ENCODE measurements at places on chromosomes 12 and 14.

DNA sequence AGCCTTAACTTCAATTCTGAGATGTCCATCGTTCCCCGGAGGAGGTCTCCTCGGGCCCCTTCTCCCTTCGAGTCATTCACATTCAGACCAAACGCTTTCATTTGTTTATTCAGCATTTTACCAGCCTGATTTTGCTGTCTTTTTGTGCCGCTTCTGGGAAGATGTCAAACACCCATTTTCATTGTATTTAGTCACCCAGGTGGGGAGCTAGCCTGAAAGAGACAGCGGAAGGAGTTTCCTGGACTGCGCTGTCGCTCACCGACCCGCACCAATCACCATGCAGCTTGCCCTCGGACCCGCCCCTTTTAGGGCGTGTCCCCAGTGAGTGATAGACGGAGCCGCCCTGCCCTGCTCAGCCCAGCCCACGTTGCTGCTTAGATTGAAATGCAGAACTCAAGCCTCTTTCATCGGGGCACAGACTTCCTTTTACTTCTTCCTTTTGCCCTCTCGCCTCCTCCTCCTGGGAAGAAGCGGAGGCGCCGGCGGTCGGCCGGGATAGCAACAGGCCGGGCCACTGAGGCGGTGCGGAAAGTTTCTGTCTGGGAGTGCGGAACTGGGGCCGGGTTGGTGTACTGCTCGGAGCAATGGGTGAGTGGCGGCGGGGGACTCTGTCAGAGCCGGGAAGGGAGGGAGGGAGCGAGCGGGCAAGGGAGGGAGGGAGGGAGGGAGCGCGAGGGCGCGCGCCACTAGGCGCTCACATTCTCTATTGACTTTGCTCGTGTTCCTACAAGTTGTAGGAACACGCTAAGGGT, at the start of gene PAX9:
TSS of gene PAX9 (plus strand) at position 355 of the 752 bp plus-strand sequence. CDS start at position 585, 230 bp downstream.
- no peak for DNase-seq

GRCh38 chr12:63787306-63787705, 7.6 kb downstream of the RXYLT1 start:
- DNase-seq: no peak

- DNase-seq: no peak
These were observed 35.2 kb upstream of the FOXN3 start for GRCh38 chr14:89452281-89452680.

- no peak for DNase-seq
These were observed 524.8 kb downstream of the SOX5 start for GRCh38 chr12:23424685-23425084.

- no peak for DNase-seq
These were observed 29.2 kb upstream of the LHX5 start for GRCh38 chr12:113500782-113501311.

DNA sequence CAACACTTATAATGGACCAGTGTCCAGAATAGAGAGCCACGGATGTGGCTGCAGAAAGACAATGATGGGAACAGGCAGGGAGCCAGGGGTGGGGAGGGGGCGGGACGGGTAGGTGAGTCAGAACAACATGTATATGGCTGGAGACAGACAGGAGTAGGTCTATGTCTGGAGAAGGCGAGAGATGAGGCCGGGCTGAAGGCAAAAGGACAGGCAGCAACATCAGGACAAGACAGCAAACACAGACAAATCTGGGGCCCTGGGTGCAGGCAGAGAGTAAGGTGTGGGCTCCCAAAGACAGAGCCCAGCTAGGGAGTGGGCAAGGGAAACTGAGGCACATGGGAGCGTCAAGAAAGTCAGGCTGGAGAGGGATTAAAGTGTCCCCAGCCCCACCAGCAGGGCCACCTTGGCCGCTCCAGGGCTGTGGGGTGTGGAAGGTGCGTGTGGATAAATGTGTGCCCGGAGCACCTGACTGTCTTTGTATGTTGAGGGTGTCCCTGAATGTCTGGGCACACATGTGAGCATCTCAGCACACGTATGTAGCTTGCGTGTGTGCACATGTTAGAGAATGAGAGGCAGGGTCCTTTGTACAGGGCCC, 44.1 kb downstream of the FAM222A start:
- DNase-seq: no peak

GRCh38 chr14:32296366-32296765, 32.7 kb upstream of the AKAP6 start:
- no peak for DNase-seq
